Activated CD4-positive, alpha-beta memory T cell treated with anti-CD3 and anti-CD28 coated beads for 36 hours (primary cell): ENCODE measurements at places on chromosomes 2 and 18. TPM values are rescaled to one million over a fixed set of nuclear protein-coding genes. Genes with fewer than 3 reads are reported as not detected.

Gene CXCR4
- 141 TPM for total RNA-seq

Gene KCMF1
- 90.5 TPM for total RNA-seq

Gene TXNDC2
- not detected for total RNA-seq

Gene CDH19
- not detected for total RNA-seq
